NCI-H748 treated with DMSO at 0.1 percent for 48 hours (cell line): ENCODE measurements at places on chromosomes 7 and 10.

- no peak for DNase-seq
These were observed 5.2 kb upstream of the XPNPEP1 start for GRCh38 chr10:109928475-109928891.

DNA sequence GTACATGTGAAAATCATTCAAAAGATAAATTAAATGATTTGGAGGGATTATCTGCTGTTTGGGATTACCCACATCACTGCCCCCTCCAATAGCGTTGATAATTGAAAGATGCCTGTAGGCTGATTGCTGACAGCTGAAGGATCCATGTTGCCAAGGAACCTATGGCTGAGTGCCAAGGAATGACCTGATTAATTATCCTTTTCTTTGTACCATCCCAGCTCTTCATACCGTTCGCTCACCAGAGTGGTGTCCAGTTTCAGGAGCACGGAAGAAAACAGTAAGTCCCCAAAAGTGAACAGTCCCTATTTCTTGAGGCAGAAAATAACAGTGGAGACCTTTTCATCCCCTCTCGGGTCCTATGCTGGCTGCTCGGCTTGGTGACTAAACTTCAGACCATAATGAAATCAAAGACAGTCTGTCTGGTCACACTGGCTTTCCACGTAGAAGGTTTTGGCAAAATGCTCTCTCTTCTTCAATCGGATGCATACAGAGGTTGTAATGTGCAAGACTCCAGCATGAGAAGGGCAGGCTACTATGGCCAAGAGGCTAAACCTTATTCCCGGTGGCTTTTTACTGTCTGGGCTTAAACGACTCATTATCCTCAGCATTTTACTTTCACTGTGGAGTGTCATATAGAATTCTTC is 108.8 kb downstream of the SPAG6 start:
- DNase-seq: peak; percentile 73

GRCh38 chr10:125538947-125539731 is 143.8 kb downstream of the TEX36 start:
- DNase-seq: peak; percentile 87

DNA sequence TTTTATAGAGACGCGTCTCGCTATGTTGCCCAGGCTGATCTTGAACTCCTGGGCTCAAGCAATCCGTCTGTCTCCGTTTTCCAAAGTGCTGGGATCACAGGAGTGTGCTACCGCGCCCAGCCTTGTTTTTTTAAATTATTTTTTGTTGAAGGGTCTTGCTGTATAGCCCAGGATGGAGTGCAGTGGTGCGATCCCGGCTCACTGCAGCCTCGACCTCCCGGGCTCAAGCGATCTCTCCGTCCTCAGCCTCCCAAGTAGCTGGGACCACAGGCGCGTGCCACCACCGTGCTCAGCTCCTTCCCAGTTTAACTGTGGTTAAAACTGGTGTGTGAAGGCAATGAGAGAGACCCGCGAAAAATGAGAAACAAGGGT is 11.0 kb upstream of the HNRNPF start:
- no peak for DNase-seq
